Vagina (tissue), 2 donors: ENCODE measurements at places on chromosomes 4 and X.

DNA sequence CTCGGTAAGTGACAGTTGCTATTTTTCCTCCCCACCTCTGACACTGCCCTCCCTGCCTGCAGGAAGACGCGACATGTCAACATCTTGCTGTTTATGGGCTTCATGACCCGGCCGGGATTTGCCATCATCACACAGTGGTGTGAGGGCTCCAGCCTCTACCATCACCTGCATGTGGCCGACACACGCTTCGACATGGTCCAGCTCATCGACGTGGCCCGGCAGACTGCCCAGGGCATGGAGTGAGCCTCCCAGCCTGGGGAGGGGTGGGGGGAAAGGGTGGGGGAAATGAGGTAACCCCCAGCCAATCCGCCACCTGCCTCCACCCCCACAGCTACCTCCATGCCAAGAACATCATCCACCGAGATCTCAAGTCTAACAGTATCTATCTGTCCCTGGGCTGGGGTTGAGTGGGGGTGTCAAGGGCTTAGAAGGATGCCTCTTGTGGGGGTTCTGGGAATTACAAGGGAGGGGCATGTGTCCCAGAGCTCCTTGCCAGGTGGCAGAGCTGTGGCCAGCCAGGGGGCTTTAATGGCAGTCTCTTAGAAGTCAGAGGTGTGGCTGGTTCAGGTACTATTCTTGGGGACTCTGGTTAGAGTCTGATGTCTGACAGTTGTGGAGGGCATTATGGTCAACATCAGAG lies 7.8 kb downstream of the ARAF start:
- no peak for DNase-seq

- DNase-seq, result no peak
Observed at GRCh38 chrX:13932416-13932815, 97.3 kb downstream of the GEMIN8 start.

GRCh38 chrX:150704030-150704613 lies 10.9 kb downstream of the MTMR1 start:
- DNase-seq, result no peak

DNA sequence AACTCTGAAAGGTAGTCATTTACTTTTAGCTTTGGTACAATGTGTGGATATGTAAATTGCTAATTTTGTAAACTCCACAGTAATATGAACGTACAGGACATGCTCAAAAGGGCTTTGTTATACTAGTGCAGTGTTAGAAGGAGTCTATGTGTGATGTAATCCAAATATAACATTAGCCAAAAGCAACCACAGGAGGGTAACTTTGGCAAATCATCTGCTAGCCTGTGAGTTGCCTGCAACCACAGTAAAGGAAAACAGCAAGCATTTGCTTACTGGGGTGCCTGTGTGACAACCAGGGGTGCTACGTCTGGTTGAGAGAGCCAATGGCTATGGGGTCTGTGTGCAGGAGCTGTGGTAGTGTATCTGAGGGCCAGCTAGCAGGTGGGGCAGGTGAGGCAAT lies 245.8 kb downstream of the ADAMTS3 start:
- no peak for DNase-seq

DNA sequence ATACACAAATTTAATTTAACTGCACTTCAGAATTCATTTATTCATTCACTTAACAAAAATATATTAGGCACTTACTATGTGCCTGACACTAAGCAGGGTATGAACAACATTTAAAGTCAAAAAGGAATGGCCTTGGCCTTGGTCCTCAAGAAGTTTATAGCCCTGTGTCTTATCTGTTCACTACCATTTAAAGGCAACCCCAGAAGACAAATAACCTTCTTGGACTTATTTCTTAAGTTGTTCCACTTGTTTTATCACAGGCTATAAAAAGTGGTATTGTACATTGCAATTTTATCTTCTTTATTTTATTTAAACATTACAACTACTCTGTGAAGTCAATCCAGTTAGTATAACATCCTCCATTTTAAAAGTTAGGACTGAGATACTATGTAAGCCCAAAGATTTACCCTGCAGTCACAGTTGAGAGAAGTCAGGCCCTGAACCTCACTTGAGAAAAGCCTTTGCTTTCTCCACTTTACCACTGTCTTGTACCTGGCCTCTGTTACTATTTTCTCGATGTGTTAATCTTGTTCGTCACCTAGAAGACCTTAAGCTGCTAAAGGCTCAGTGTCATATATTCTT lies 305.6 kb upstream of the DIPK2B start:
- DNase-seq, result no peak

GRCh38 chrX:118928151-118928550 lies 46.3 kb upstream of the LONRF3 start:
- DNase-seq, result no peak

- DNase-seq, result no peak
Observed at GRCh38 chr4:2598511-2599303, 62.3 kb downstream of the FAM193A start.

GRCh38 chr4:16206301-16206700 lies 20.0 kb downstream of the TAPT1 start:
- DNase-seq, result no peak

GRCh38 chr4:3485011-3485791 lies 22.1 kb downstream of the DOK7 start:
- DNase-seq, result no peak

DNA sequence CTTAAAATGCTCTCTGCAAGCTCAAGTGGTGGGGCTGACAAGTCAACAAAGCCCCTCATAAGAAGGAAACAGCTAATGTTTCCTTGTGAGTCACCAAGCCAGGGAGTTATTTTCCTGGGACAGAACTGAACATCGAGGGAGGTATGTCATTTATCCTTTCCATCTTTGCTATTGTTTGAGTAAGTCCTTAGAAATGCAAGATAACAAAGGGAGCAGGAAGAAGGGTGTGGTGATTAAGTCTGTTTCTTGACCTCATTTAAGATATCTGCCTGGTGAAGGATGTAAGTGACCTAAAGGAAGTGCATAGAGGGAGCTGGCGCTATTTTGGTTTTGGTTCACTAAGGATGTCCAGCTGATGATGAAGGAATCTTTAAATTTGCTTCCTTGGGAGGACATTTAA lies 39.9 kb downstream of the ATG4A start:
- DNase-seq, result no peak
